Cerebellar cortex (tissue), 1 donor: ENCODE measurements at places on chromosomes 6 and 20.

GRCh38 chr20:29497261-29497671, 1760.2 kb upstream of the DEFB115 start:
- peak; percentile 23 for DNase-seq

DNA sequence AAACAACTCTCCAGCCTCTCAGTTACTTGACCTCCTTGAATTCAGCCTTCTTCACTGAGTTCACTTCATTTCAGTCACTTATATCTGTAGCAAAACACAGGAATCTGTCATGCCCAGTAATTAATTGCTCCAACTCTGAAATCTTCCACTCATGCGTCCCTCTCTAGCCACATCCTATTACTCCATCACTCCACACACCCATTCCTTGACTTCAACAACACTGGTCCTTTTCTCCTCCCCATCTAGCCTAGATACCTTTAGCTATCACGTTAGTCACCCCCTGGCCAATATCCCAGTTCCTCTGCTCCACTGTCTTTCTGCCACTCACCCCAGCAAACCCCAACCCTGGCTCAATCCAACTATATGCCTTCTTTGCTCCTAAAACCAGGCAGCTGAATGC, 7.7 kb downstream of the ZHX3 start:
- no peak for DNase-seq

DNA sequence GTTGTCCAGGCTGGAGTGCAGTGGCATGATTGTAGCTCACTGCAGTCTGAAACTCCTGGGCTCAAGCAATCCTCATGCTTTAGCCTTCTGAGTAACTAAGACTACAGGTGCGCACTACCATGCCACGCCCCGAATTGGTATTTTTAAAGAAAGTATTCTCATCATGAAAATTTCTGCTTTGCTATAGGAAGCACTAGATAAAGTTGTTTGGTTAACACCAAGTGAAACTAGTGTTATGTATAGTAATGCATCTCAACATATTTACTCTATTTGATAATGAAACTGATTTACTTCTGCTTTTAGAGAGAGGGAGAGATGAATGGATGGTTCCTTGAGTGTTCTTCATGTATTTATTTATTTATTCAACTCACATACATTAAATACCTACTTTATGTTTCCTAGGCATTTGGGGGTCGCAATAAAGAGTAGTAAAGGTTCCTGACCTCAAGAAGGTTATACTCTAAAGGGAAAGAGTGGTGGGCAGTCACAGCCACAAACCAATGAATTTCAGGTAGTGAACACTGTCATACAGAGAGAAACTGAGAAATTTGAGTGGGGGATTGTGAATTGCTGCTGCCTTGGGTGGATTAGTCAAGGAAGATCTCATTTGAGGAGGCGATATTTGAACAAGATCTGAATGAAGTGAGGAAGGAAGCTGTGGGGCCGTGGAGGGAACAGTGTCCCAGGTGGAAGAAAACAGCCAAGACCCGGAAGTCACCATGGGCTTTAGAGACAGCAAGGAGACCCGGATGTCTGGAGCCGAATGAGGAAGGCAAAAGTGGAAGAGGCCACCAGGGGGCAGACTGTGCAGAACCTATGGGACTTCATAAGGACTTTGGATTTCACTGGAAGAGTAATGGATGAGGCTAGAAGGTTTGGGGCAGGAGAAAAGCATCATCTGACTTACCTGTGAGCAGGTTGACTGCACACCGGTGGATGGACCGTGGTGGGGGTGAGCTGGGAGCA, 185.6 kb downstream of the TSHZ2 start:
- DNase-seq = peak; percentile 55

- no peak for DNase-seq
Observed at GRCh38 chr6:84332139-84333034, 104.9 kb upstream of the CEP162 start.

DNA sequence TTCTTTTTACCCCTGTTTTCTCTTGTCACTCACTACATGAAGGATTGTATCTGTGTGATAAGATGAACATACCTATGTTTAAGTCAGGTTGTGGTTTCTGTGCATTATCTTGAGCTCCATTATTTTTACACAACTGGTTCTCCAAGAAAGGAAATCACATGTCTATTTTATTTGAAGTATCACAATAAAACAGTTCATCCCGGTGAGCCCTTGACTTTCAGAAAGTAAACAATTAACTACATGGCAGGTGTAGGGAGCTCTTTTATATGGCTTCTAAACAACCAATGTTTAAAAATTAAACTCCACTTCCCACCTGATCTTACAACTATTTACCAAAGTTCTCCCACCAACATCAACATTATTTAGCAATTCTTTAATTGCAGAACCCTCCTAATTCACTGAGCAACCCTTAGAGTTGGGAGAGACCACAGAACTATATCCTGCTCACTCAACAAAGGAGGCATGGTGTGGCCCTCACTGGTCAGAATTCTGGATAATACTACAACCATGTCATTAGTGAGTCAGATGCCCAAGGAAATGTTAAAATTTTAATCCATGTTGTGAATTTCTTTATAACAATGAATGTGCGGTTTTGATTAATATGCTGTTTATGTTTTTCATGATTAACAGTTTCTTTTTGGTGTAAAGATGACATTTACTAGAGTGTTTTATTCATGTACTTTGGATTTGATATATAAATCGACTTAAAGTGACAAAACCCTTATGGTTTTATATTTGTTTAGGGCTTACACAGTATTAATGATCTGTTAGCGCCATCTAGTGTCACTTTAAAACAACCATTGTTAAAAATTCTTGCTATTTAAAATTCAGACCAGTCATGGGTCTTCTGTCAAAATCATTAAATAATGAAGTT, 50.0 kb upstream of the SCGN start:
- DNase-seq = peak; percentile 79

GRCh38 chr6:32430179-32430578, 9.5 kb upstream of the HLA-DRA start:
- DNase-seq = no peak

DNA sequence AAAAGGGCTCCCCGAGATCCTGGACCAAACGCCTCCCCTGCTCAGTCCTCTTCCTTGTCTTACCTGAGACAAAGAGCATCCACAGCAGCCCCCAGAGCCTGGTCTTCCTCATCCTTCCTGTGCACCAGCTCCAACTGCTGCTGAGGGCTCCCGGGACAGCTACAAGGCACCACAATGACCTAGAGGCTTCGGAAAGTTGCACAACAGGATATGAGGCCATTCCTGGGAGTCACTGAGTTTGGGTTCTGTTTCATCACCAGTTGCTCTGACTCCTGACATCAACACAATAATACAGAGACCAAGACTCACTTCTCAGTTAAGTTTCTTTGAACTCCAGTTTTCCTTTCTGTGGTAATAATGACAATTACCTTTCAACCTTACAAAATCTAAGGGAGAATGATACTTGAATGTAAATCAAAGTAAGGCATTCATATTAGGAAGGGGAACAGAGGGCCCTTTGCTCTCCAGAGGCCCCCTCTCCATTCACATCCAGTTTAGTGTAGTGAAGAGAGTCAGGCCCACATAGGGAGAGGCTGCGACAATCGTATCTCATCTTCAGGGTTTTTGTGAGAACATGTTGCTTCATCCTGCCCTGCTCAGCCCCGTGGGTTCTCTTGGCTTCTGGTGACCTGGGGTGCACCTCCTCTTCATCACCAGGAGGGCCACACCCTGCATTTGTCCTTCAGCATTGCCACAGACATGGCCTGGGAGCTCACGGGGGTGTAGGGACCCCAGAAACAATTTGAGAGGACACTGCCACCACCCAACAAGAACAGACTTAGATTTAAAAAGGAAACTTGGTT, at the start of gene TREM1:
Gene TREM1, minus strand, starts transcription at position 139 of the 803 bp plus-strand sequence. Its CDS starts 27 bp downstream, at position 112.
- no peak for DNase-seq

GRCh38 chr20:45358282-45359068, 4.5 kb upstream of the SYS1 start:
- DNase-seq = peak; percentile 95
